ENCODE measurements at places on chromosomes 4 and X.

DNA sequence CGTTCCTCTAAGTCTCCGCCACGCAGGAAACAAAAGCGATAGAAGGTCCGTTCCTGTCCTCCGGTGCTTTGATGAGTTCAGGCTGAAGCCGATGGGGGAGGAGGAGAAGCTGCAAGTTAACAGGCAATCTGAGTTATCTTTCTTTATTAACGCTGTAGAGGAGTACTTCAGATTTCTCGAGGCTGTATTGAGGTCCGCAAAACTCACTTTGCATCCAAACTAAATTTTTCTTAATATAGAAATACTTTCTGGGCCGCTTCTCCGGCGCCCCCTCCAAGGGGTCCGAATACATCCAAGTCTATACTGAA is 395 bp upstream of the SOWAHB start:
- DNase-seq, result no peak

GRCh38 chr4:2183394-2183793 is 58.5 kb downstream of the HAUS3 start:
- DNase-seq, result no peak

DNA sequence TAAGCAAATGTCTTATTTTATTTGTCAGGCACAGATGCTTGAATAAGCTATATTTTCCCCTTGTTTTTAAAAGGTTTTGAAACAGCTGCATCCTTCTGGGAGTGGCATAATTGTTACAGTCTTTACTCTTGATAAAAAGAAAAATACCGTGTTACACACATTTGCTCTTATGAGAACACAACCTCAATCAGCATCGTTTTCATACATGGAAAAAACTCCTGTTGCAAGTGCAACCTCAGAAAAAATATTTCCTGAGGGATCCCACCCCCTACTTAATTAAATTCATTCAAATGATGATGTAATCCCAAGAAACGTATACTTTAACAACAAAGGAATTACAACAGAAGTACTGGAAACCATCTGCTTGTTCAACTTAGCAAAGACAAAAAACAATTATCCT is 58.6 kb downstream of the SMAD1 start:
- no peak for DNase-seq

DNA sequence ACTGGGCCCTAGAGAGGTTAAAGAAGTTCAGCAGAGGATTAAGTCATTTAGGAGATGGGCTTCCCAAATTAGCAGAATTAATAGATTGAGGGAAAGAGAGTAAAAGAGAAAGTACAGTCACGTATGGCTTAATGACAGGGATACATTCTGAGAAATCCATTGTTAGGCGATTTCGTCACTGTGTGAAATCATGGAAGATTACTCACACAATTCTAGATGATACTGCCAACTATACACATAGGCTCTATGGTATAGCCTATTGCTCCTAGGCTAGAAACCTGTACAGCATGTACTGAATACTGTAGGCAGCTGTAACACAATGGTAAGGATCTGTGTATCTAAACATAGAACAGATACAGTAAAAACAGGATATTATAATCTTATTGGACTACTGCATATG is 180.6 kb downstream of the RNF150 start:
- DNase-seq, result no peak

DNA sequence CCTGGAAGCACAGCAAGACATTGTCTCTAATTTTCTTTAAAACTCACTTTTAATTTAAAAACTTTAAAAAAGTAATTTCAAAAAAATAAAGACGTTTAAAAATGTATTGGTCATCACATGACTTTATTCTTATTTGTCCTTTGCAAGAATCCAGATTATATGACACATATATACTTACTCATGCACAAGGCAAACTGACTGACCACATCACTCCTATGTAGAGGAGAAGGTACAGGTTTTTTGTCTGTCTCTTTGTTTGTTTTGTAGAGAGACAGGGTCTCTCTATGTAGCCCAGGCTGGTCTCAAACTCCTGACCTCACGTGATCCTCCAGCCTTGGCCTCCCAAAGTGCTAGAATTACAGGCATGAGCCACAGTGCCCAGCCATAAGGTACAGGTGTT is 28.6 kb downstream of the MAML3 start:
- DNase-seq, result no peak
